ENCODE measurements at places on chromosomes 3 and 15.

GRCh38 chr15:90789462-90789861 lies 72.3 kb downstream of the BLM start:
- DNase-seq, result no peak

DNA sequence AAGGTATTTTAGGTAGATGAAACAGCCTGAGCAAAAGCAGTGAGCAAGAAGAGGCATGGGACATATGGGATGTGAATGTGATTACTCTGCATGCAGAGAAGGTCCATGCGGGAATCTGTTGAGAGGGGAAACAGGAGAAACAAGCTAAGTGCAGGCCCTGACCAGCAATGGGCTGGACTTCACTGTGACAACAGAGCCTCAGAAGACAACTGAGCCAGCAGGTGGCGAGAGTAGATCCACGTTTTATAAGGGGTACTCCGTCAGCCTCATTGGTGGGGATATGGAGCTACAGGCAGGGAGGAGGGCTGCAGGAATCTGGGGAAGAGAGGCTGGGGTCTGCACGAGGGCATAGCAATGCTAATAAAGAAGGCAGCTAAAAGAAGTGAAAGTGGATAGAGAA lies 405.9 kb upstream of the LMCD1 start:
- DNase-seq, result no peak

DNA sequence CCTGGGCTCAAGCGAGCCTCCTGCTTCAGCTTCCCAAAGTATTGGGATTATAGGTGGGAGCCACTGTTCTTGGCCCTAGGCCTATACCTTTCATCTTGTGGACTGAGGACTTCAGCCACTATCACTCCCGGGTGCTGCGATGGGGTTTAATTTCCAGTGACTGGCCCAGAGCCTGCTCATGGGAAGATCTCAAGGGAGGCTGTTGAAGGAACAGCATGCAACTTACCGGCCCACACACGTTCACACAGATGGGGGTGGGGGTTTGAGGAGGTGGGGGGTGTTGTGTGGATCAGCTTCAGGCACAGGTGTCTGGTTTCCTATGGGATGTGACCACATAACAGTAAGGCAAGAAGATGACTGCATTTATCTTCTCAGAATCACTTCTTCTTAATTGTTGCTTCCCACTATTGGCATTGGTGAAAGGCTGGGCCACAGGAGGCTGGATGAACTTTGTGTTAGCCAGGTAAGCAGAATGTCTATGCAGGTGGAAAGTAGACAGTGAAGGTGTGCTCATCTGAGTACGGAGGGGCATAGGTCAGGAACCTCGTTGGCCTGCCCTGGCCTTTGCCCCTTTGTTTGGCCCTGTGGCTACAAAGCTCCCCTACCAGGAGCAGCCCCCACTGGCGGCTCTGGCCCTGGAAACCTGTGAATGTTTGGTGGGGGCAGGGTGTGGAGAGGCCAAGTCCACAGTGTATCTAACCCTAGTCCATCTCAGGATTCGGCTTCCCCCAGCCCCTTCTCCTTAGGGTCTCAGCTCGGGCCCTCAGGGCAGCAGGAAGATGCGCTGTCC lies 1.4 kb upstream of the APBA2 start:
- DNase-seq, result no peak

GRCh38 chr15:67925182-67925581 lies 85.3 kb upstream of the RNU6-1 start:
- no peak for DNase-seq

DNA sequence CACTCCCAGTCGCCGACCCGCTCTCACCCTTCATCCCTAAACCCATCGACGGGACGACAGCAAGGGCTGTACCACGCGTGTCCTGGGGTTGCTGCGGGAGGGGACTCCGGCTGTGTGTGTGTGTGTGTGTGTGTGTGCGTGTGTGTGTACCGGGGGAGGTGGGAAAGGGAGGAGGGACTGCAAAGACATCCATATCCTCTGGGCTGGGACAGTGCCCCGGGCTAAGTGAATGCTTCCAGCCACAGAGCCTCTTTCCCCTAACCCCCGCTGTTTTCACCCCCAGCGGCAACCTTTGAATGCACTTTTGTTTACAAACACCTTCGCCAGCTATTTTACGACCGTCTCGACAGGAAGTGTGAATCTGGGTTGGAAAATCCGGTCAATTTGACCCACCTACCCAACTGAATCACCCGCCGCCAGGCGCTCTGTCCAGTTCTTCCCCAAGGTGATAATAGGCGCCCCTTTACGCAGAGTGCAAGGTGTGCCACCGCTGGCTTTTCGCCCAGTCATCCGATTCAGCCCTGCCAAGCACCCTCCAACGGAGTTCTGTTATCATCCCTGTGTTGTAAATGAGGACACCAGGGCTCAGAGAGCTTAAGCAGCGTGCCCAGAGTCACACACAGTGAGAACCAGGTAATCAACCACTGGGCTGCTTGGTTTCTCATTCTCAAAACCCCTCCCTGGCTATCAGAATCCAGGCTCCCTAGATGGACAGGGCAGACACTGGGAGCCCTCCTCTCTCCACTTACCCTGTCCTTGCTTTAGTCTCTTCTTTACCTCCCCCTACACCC lies 739 bp upstream of the AMOTL2 start:
- no peak for DNase-seq

- no peak for DNase-seq
Measured at GRCh38 chr3:106806964-106807363, 570.3 kb upstream of the CCDC54 start.

DNA sequence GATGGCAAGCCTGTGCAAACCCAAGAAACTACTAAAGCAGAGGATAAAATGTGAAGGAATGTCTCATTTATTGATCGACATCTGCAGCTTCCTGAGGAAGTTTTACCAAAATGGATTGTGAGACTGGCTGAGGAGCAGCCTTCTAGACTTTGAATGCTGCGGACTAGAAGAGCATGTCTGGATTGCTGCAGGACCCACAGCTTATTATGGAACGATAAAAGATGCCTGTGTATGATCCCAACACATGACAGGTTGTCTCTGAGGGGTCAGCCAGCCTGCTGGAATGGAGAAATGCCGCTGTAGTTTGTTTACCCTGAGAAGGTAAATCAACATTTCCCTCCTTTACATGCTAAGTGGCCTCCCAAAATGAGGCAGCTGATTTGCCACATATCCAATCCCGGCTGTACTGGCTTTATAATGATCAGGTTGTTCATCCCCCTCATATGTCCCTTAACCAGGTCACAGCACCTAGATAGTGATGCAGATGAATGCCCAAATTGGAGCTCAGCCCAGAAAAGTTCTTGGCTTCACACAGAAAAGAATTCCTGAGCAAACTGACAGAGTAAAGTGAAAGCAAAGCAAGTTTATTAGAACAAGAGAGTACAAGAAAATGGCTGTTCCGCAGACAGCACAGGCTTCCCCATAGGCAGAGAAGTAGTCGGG lies 63.9 kb downstream of the IL12A start:
- DNase-seq, result no peak

DNA sequence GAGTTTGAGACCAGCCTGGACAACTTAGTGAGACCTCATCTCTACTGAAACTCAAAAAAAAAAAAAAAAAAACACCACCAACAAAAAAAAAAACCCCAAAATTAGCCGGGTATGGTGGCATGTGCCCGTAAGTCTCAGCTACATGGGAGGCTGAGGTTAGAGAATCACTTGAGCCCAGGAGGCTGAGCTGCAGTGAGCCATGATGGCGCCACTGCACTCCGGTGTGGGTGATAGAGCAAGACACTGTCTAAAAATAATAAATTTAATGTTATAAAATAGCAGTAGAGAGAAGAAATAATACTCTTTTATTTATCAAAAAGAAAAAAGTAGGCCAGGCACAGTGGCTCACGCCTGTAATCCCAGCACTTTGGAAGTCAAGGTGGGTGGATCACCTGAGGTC lies 17.4 kb downstream of the RCCD1 start:
- DNase-seq, result no peak

DNA sequence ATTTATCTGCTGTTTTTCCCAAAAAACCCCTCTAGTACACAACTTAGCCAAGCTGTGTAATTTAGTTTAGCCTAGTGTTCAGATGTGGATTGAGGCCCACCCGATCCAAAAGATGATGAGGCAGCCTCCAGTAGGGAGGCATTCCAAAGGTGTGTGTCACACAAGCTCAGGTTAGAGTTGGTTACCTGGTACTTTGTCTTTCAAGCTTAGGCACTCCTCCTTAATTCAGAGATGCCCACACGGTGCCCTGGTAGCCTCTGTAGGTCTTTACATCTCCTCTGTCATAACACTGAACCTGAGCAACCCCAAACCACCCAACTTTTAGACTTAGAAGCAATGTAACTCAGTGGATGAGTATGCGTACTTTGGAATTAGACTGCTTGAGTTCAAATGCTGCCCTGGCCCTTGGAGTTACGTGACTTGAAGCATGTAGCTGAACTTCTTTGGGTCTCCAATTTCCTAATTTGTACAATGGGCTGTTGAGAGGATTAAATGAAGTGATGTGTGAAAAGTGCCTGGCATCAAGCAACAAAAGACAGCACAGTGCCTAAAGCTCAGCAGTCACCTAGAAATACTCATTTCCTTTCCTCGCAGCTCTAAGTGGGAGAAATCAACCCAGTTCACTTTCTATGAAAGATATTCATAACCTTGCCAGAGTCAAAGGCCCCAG lies 284.6 kb upstream of the RARB start:
- no peak for DNase-seq

- DNase-seq, result no peak
Measured at GRCh38 chr3:126484148-126484547, 8.5 kb upstream of the ZXDC start.

DNA sequence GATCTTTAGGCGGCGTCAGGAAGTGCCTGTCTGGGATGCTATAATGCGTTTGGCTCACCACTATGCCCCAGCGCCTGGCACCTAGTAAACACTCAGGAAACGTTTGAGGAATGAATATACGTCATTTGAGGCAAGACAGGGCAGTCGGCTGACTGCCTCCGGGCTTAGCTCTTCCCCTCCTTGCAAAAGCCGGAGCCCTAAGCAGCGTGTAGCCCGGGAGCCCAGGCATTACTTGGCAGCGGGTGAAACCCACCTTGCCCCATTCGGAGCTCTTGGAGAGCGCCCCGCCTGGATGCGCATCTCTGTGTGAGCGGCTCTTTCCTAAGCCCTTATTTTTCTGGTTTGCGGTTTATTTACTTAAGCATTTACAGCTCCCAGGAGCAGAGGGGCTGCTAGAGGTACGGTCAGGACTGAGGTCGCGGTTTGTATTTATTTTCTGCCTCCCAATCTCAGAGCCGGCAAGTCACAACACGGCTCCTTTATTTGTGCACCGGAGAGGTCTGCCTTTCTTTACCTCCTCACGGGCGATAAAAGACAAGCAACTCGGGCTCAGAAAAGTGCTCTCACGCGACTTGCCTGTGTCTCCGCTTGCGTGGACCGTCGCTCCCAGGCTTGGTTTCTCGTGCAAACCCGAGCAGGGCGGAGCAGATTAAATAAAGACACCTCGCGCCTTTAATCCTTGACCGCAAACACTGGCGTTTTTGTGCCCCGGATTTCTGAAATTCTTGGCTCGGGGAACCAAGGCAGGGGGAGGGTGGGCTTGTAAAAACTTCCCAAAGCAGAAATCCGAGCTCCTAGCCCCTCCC lies 737 bp upstream of the ITPR1 start:
- no peak for DNase-seq

DNA sequence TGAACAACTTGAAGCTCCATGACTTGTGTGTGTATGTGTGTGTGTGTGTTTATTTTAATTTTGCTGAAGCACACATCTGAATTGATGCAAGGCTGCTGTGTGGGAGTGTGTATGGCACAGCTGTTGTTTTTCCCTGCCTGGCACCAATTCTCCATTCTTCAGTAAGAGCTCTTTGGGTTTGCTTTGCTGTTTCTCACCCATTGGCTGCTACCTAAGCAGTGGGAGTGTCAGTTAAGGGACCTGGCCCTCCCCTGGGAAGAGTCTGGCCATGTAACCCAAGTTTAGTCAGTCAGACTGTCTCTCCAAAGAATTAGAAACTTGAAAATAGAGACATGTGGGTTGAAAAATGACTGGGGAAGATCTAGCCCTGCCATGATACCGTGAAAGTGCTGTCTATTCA lies 126.2 kb upstream of the SYNPR start:
- no peak for DNase-seq

- no peak for DNase-seq
Measured at GRCh38 chr15:86568378-86568777, 488.7 kb downstream of the AGBL1 start.

All from cerebellar nuclear complex (tissue), 1 donor.